SHP77 treated with DMSO at 0.1 percent for 48 hours (cell line): ENCODE measurements at places on chromosomes 5 and 9.

- DNase-seq, result no peak
These were observed 243.7 kb upstream of the SLC24A2 start for GRCh38 chr9:20032413-20033006.

DNA sequence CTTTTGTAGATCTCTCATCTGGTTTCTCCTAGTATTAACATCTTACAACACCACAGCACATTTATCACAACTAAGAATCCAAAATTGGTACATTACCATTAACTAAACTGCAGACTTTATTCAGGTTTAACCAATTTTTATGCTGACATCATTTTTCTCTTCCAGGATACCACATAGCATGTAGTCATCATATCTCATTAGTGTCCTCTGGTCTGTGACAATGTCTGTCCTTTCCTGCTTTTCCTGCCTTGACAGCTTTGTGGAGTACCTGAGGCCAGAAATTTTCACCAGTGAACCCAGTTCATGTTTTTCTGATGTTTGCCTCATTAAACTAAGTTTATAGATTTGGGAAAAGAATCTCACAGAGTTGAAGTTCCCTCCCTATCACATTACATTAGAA lies 294.7 kb upstream of the TNC start:
- no peak for DNase-seq

- DNase-seq, result no peak
These were observed 21.9 kb downstream of the KDM4C start for GRCh38 chr9:6779417-6780241.

GRCh38 chr9:93636172-93636661 lies 59.8 kb downstream of the PHF2 start:
- DNase-seq, result no peak

- no peak for DNase-seq
These were observed 43.9 kb upstream of the EGFL7 start for GRCh38 chr9:136618580-136619547.

DNA sequence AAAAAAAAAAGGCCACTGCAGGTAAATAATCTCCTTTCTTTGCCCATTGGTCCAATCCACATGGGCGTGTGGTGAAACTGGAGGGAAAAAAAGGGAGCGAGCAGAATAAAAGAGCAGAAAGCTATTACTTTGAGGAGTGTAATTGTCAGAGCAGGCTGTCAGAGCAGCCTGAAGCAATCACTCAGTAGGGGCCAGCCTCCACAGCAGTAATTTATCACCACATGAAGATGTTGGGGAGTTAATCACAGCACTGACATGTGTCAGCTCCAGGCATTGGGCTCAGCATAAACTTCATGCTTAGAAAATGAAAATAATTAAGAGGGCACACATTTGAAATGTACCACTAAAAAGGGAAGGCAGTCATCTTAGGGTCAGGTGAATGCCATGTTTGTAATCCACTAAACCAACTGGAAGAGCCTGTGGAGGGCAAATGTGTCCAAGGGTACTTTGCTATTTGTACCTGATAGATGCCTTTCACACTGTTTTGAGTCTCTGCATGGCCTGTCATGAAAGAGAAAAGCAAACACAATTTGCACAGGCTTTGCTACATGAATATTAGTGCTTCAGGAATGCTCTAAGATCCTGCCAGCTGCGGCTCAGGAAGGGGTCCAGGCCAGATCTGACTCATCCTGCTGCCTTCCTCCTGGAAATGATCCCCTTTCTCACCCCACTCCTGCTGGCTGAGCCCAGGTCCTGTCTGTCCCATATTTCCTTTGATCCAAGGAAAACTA lies 2.9 kb upstream of the PTGER4 start:
- peak; percentile 61 for DNase-seq

- peak; percentile 3 for DNase-seq
These were observed 16.9 kb upstream of the ZNF366 start for GRCh38 chr5:72523960-72524582.

DNA sequence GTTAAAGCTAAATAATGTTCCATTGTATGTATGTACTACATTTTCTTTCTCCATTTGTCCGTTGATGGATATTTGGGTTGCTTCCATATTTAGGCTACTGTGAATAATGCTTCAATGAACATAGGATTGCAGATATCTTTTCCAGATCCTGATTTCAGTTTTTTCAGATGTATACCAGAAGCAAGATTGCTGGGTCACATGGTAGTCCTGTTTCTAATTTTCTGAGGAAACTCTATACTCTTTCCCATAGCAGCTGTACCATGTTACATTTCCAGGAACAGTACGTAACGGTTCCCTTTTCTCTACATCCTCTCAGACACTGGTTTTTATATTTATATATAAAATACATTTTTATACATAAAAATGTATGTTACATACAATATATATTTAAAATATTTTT lies 121.8 kb downstream of the GCNT1 start:
- no peak for DNase-seq

DNA sequence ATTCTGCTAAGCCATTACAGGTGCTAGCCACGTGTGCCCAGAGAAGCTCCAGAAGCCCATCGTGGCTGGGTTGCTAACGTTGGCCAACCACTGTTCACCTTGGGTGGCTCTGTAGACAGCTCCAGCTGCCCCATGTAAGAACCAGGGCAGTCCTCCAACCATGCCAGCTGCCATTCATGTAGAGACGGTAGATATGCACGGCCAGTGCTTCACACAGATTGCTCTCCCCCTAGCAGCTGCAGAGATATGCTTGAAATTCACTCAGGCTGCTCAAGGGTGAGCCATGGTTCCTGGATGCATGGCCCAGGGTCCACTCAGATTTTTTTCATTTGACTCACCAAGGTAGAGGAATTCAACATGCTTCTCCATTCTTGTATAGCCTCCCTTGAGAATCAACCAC lies 31.0 kb downstream of the GADD45G start:
- DNase-seq, result peak; percentile 75

GRCh38 chr9:91547081-91547480 lies 123.4 kb upstream of the NFIL3 start:
- DNase-seq, result no peak

DNA sequence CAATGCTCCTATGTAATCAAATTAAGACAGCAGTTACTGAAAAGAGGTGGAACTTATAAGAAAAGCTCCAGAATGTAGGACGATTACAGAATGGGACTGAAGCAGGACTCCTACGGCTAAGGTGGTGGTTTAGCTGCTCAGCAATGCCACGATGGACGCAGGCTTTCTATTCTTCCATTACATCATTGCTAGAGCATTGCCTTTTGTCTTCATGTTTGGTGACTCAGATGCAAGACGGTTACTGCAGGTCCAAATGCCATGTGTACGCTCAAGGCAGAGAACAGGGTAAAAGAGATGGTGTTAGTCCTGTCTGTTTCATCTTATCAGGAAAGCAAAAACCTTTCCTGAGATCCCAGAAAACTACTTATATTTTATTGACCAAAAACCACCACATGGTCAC lies 255.1 kb downstream of the ZSWIM6 start:
- no peak for DNase-seq

GRCh38 chr9:127244609-127245601 lies 19.7 kb upstream of the GARNL3 start:
- DNase-seq, result peak; percentile 96

DNA sequence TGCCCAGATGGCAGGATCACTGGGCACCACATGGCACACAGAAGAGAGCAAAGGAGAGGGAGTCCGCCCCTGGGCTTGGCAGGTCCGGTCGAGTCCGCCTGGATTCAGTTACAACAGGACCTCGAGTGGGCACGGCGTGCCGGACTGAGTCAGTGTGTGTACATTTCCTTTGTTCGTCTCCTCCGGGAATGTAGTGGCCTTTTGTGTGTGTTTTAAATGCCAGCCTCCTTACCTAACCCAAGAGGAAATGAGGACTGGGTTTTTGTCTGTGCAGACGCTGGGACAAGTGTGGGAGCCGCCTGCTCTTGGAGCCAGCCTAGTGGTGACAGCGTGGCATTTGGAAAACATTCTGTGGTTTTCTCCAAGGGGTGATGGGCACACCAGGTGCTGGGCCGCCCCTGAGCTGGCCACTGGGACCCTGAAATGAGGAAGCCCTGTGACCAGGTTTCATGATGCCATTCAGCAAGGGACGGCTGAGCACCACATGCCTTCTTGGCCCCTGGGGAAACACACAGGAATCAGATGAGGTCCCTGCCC lies 9.6 kb downstream of the NEK6 start:
- DNase-seq, result no peak

DNA sequence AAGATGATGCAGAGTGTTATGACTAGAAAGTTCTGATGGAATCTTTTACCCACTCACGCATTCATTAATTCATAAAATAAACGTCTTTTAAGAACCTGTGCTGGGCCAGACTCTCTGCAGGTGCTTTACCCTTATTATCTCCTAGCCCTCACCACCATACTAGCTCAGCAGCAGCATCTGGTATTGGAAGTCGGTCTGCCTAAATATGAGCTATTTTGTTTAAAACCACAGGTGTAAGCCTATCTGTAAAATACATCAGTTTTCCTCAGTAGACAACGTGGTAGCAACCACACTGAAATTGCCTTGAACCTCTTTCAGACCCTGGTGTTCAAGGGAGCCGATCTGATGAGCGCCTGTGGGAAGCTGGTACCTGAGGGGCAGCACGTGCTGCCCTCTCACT lies 69.4 kb downstream of the PPIC start:
- DNase-seq, result no peak

GRCh38 chr9:2622461-2623287 lies 1.1 kb downstream of the VLDLR start:
- DNase-seq, result no peak

- no peak for DNase-seq
These were observed 152.9 kb upstream of the MOCS2 start for GRCh38 chr5:53262348-53262970.

DNA sequence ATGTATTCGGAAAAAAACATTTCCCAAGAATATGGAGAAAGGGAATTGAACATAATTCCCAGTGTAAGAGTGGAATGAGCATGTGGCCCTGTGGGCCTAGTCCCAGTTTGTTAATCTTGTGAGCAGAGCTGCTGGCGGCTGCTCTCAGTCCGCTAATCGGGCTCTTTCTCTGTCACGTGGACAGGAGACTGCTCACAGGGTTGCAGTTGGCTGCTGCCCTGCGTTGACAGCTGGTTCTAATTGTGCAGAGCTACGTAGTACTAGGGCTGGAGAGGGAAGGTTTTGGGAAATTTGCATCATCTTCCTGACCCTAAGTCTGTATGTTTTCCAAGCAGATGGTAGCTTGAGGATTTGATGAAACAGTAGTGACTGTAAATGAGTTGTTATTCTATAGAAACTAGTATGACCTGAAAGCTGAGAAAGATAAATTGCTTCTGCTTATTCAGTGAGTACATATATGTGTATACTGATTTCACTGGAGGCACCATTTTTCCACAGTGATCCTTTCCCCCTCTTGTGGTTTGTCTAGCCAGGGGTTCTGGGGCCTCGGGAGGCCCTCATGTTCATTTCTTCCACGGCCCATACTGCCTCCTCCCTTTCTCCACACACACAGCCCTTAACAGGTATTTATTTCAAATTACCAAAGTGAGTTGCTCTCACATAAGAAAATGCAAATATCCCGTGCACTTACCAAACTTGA lies 100.6 kb downstream of the ANGPTL2 start:
- peak; percentile 76 for DNase-seq

GRCh38 chr5:77156379-77156778 lies 54.1 kb upstream of the PDE8B start:
- DNase-seq, result no peak

DNA sequence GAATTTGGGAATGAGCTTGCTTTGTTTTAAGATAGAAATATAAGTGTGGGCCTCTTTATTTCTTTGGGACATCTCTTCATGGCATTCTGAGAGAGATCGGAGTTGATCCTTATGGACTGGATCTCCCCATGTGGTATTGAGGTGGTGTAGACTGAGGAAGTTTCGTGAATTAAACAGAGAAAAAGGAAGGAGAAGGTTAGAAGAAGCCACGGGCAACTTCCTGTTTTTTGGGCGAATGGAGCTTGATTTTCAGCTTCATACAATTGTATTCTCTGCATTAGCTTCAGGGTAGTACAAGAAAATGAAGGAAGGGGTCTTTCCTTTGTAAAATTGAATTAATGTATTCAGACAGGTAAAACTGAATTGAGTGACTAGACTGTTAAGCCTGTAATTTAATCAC lies 70.5 kb upstream of the HMHB1 start:
- no peak for DNase-seq

DNA sequence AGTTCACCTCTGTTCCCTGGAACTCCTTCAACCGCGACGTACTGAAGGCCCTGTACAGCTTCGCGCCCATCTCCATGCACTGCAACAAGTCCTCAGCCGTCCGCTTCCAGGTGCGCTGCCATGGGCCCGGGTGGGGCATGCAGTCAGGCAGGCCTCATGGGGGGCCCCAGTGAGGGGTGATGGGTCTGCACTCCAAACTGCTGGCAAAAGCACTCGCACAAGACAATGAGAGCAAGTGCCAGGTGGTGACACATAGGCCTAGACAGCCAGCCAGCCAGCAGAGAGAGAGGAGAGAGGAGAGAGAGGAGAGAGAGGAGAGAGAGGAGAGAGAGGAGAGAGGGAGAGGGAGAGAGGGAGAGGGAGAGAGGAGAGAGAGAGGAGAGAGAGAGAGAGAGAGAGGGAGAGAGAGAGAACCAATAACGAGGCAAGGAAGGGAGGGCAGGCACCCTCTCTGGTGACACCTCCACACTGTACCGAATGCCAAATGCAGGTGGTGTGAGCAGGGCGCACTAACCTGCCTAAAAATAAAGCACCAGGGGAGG lies 21.0 kb downstream of the DBH start:
- DNase-seq, result no peak

DNA sequence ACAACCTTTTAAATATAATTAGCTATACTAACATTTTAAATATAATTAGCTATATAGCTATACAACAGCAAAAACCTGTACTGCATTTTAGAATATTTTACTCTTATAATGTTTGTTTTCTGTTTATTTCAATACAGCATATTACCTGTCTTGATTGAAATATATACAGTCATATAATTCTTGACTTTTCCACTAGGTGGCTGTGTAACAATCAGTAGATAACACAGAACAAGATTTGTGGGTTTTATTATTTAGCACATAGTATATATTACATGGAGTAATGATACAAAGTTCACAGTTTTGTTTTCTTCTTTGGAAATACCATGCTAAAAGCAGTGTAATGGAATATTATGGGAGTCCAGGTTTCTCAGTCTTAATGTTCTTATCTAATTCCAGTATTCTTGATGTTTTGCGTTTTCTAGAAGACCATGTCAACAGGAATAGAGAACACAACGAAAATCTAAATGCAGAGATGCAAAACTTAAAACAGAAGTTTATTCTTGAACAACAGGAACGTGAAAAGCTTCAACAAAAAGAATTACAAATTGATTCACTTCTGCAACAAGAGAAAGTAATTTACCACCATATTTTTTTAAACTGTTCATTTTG lies 13.3 kb downstream of the HMMR start:
- DNase-seq, result no peak
